ENCODE measurements at places on chromosomes 12 and 14. TPM values are rescaled to one million over a fixed set of nuclear protein-coding genes. Genes with fewer than 3 reads are reported as not detected.

The PRICKLE1 gene
- 0.68 TPM for total RNA-seq

The SLC15A4 gene
- total RNA-seq = 25.8 TPM

The OAS1 gene
- total RNA-seq = 50.3 TPM

The MMP17 gene
- 10.1 TPM for total RNA-seq

The GSG1 gene
- total RNA-seq = 0.90 TPM

The SLC35E3 gene
- total RNA-seq = 18.2 TPM

The RNU6-8 gene
- not detected for total RNA-seq

The PPM1H gene
- total RNA-seq = 7.8 TPM

The B4GALNT1 gene
- total RNA-seq = 42.6 TPM

The SOAT2 gene
- total RNA-seq = 0.40 TPM

The PGF gene
- 5.1 TPM for total RNA-seq

The MRPL42 gene
- total RNA-seq = 50.0 TPM

The PLCZ1 gene
- not detected for total RNA-seq

The TBX3 gene
- 40.3 TPM for total RNA-seq

The KRT73 gene
- total RNA-seq = not detected

The CRIP2 gene
- total RNA-seq = 190 TPM

The RTL1 gene
- total RNA-seq = 0.19 TPM

The POTEM gene
- not detected for total RNA-seq

The LHX5 gene
- total RNA-seq = 0.07 TPM

The PZP gene
- not detected for total RNA-seq

The MGP gene
- total RNA-seq = not detected

The LRRC10 gene
- not detected for total RNA-seq

The TBC1D30 gene
- 1.9 TPM for total RNA-seq

The ZBTB1 gene
- total RNA-seq = 23.3 TPM

The ABCD2 gene
- not detected for total RNA-seq

The CLEC4D gene
- not detected for total RNA-seq

The TGM1 gene
- total RNA-seq = 1.0 TPM

The PAH gene
- not detected for total RNA-seq

The LALBA gene
- not detected for total RNA-seq

The SERPINA12 gene
- not detected for total RNA-seq

The KRT7 gene
- total RNA-seq = 4,828 TPM

The CELA1 gene
- not detected for total RNA-seq

The SYNE3 gene
- total RNA-seq = 1.0 TPM

The KRT82 gene
- not detected for total RNA-seq

The SRRM4 gene
- not detected for total RNA-seq

The PDE3A gene
- total RNA-seq = 2.6 TPM

The TAS2R19 gene
- total RNA-seq = not detected

The TMEM119 gene
- total RNA-seq = 0.16 TPM

The GSC gene
- total RNA-seq = 0.42 TPM

The C14orf119 gene
- total RNA-seq = 102 TPM

The GDF3 gene
- total RNA-seq = not detected

The SPRYD3 gene
- total RNA-seq = 33.3 TPM

The SLCO1A2 gene
- total RNA-seq = 0.29 TPM

The PTPRO gene
- not detected for total RNA-seq

The PEBP1 gene
- 281 TPM for total RNA-seq

The OR6C75 gene
- not detected for total RNA-seq

The BICDL1 gene
- 4.7 TPM for total RNA-seq

The OR6C3 gene
- not detected for total RNA-seq

Measured in A549 treated with GW870086 at 1 μM for 4 hours (cell line).